ENCODE measurements at places on chromosomes 2 and 18.

DNA sequence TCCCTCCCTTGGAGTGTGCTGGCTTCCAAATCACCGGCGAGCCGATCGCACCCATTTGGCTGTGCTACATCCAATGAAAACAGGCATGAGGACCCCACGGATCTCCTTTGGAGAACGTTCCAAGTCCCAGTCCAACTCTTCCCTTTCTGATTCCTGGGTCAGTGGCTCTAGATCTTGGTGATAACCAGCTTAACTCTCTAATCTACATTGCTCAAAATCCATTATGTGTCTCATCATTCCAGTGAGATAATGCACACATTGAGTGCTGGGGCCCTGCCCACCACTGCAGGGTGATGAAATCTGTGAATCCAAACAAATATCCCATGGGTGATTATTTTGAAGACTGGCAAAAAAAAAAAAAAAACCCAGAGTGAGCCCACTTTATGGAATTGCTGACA is 232.7 kb upstream of the COPS8 start:
- H3K27ac ChIP-seq, result no peak overlapping the region
- H3K4me3 ChIP-seq, result no peak overlapping the region
- peaks cover 4% of the 10 kb centered on the region for H3K27me3 ChIP-seq
- peaks cover 11% of the 10 kb centered on the region for H3K4me1 ChIP-seq

DNA sequence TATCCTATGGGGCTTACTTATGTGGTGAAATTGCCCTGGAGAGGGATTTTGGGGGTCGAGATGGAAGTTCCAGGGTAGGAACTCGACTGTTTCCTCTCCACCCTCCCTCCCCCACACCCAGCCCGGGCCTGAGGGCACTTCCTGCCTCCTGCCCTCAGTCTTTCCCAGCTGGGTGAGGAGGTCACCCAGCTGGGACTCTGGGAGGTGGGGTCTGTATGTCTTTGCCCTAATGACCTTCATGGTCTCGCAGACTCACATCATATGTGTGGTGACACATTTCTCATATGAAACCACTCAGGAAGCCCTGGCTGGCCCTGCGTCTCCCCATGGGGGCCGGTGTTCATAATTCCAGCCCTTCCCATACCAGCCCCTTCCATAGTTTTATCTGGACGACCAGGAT is 12.4 kb downstream of the ATOH8 start:
- H3K27me3 ChIP-seq, result peaks cover 16% of the 10 kb centered on the region
- H3K4me3 ChIP-seq, result no peak overlapping the region
- H3K27ac ChIP-seq, result no peak overlapping the region
- no peak for DNase-seq

- no peak overlapping the region for H3K27ac ChIP-seq
- no peaks in the 10 kb centered on the region for H3K36me3 ChIP-seq
- H3K4me3 ChIP-seq, result no peak overlapping the region
- H3K27me3 ChIP-seq, result peaks cover 2% of the 10 kb centered on the region
- no peak for DNase-seq
- no peaks in the 10 kb centered on the region for H3K4me1 ChIP-seq
Measured at GRCh38 chr2:61707984-61708852, 145.6 kb downstream of the FAM161A start.

- H3K36me3 ChIP-seq, result no peaks in the 10 kb centered on the region
- H3K4me3 ChIP-seq, result no peak overlapping the region
- H3K4me1 ChIP-seq, result no peaks in the 10 kb centered on the region
- DNase-seq, result no peak
Measured at GRCh38 chr2:19255481-19255880, 102.9 kb downstream of the OSR1 start.

- peaks cover 24% of the 10 kb centered on the region for H3K4me1 ChIP-seq
- no peak overlapping the region for H3K4me3 ChIP-seq
- H3K27ac ChIP-seq, result peak overlapping the region; percentile 79
- H3K27me3 ChIP-seq, result no peaks in the 10 kb centered on the region
Measured at GRCh38 chr18:28063271-28063761, 113.6 kb downstream of the CDH2 start.

GRCh38 chr2:37117566-37117965 is 33.2 kb downstream of the GPATCH11 start:
- H3K4me3 ChIP-seq, result no peak overlapping the region
- no peak overlapping the region for H3K27ac ChIP-seq
- H3K27me3 ChIP-seq, result no peaks in the 10 kb centered on the region
- no peak for DNase-seq
- peaks cover 18% of the 10 kb centered on the region for H3K36me3 ChIP-seq

- H3K4me1 ChIP-seq, result peaks cover 2% of the 10 kb centered on the region
- H3K27me3 ChIP-seq, result peaks cover 2% of the 10 kb centered on the region
- no peak for DNase-seq
Measured at GRCh38 chr18:45280481-45281276, 334.6 kb upstream of the SLC14A2 start.

GRCh38 chr2:203583701-203584100 is 48.6 kb upstream of the RAPH1 start:
- H3K27me3 ChIP-seq, result no peaks in the 10 kb centered on the region
- H3K4me3 ChIP-seq, result no peak overlapping the region
- H3K36me3 ChIP-seq, result peaks cover 3% of the 10 kb centered on the region
- no peak for DNase-seq

- peaks cover 3% of the 10 kb centered on the region for H3K27me3 ChIP-seq
- no peak for DNase-seq
- no peak overlapping the region for H3K4me3 ChIP-seq
- H3K27ac ChIP-seq, result no peak overlapping the region
- H3K4me1 ChIP-seq, result peaks cover 8% of the 10 kb centered on the region
Measured at GRCh38 chr2:207833251-207833751, 63.6 kb upstream of the FZD5 start.

DNA sequence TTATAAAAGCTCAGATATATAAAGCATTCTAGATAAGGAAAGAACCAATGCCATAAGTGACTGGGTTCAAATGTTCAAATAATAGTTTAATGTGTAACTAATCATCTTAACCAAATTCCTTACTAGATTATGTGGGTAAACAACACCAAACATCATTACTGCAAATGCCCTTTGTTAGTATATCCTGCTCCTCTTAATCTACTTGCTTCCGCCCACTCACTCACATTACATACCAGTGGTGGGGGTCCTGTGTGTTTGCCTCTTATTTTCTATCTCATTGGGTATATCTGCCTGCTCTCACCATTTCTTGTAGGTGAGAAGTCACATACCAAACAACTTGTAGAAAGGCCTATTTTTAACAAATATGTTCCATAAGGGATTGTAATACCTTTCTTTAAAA is 562.1 kb downstream of the NRXN1 start:
- H3K4me1 ChIP-seq, result no peaks in the 10 kb centered on the region
- no peaks in the 10 kb centered on the region for H3K36me3 ChIP-seq
- no peak overlapping the region for H3K27ac ChIP-seq
- DNase-seq, result no peak

DNA sequence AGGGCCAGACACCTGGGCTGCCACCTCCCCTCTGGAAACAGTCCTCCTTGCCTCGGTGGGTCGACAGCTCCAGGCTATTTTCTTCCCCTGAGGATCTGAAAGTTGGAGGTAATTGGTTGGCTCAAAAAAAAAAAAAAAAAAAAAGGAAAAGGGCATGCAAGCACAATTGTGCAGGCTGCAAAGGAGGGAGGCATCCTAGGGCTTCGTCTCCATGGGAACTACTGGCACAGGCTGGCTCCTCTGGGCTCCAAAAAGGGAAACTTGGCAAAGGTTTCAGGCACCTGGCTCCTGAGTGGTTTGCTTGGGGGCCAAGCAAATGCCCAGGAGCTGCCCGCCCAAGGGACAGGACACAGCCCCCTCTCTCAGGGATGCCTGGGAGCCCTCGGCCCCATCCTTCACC is 1.1 kb upstream of the KCNIP3 start:
- H3K4me1 ChIP-seq, result peaks cover 3% of the 10 kb centered on the region
- no peak overlapping the region for H3K27ac ChIP-seq
- H3K4me3 ChIP-seq, result no peak overlapping the region
- no peaks in the 10 kb centered on the region for H3K36me3 ChIP-seq

GRCh38 chr2:85589982-85590791 is 5.4 kb upstream of the RNF181 start:
- H3K4me3 ChIP-seq, result peak overlapping the region; percentile 89
- DNase-seq, result peak; percentile 35
- peaks cover 20% of the 10 kb centered on the region for H3K27me3 ChIP-seq
- H3K36me3 ChIP-seq, result peaks cover 39% of the 10 kb centered on the region
- peaks cover 84% of the 10 kb centered on the region for H3K4me1 ChIP-seq

- H3K4me1 ChIP-seq, result no peaks in the 10 kb centered on the region
- H3K4me3 ChIP-seq, result no peak overlapping the region
- DNase-seq, result no peak
- H3K27ac ChIP-seq, result no peak overlapping the region
- no peaks in the 10 kb centered on the region for H3K36me3 ChIP-seq
Measured at GRCh38 chr2:156511122-156511521, 74.9 kb downstream of the GPD2 start.

GRCh38 chr18:50981381-50981780 is 13.5 kb downstream of the ELAC1 start:
- no peaks in the 10 kb centered on the region for H3K4me1 ChIP-seq

DNA sequence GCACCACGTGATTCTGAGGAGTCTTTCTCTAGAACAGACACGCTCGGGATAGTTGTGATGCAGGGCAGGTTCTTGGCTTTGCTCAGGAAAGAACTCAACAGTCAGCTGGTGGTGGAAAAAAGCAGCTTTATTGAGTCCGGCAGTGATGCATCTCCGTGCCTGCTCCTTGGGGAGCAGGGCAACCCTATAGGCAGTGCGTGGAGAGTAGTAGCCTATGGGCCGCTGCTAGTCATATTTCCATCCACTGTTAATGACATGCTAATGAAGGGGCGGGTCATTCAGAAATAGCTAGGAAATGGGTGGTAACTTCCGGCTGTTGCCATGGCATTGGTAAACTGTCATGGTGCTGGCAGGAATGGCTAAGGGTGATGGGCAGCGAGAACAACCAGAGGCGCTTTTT is 11.6 kb upstream of the ACKR3 start:
- H3K4me1 ChIP-seq, result no peaks in the 10 kb centered on the region
- peaks cover 4% of the 10 kb centered on the region for H3K27me3 ChIP-seq
- no peak overlapping the region for H3K27ac ChIP-seq

GRCh38 chr2:24820175-24820513 is 26.9 kb downstream of the CENPO start:
- peaks cover 12% of the 10 kb centered on the region for H3K4me1 ChIP-seq
- peaks cover 41% of the 10 kb centered on the region for H3K36me3 ChIP-seq
- H3K27me3 ChIP-seq, result peaks cover 1% of the 10 kb centered on the region
- no peak overlapping the region for H3K4me3 ChIP-seq
- no peak overlapping the region for H3K27ac ChIP-seq

- peaks cover 33% of the 10 kb centered on the region for H3K36me3 ChIP-seq
- no peak for DNase-seq
- H3K4me1 ChIP-seq, result peaks cover 3% of the 10 kb centered on the region
- no peak overlapping the region for H3K4me3 ChIP-seq
- peaks cover 8% of the 10 kb centered on the region for H3K27me3 ChIP-seq
Measured at GRCh38 chr2:241139531-241140444, 9.5 kb downstream of the PASK start.

DNA sequence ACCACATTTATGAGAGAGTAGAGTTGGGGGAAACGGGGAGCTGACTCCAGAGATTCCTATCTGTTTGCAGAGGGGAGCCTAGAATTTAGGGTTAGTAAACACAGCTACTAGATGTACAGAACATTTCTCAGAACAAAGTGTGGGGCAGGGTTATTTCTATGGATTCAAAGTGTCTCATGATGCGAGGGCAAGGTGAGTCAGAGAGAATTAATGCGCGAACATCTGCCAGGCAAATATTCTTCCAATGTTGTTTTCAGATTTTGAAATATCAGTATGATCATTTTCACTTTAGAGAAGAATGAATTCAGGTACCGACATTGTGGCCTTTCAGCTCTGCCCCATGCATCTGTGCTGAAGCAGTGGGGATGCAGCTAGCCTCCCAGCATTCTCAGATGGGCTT is 2.0 kb upstream of the DSEL start:
- peaks cover 7% of the 10 kb centered on the region for H3K27me3 ChIP-seq
- H3K36me3 ChIP-seq, result no peaks in the 10 kb centered on the region
- H3K27ac ChIP-seq, result no peak overlapping the region
- no peak overlapping the region for H3K4me3 ChIP-seq
- peaks cover 37% of the 10 kb centered on the region for H3K4me1 ChIP-seq
- DNase-seq, result no peak

DNA sequence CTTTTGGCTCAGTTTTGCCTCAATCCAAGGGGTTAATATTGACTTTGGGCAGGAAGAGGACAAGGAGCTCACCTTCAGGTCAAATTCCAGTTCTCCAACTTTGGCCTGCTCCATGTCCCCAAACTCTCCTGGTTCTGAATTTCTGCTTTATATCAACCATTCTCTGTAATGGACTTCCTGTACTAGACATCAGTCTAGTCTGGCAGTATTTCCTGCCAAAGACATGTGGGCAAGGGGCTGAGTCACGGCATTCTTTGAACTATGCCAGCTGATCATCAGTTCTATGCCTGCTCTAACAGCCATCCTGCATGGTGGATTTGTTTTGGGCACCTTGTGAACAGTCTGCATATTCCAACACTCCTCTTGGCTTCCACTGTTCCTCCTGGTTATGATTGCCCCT is 199.4 kb downstream of the ZEB2 start:
- H3K36me3 ChIP-seq, result no peaks in the 10 kb centered on the region
- no peaks in the 10 kb centered on the region for H3K27me3 ChIP-seq
- H3K27ac ChIP-seq, result no peak overlapping the region
- DNase-seq, result no peak
- no peak overlapping the region for H3K4me3 ChIP-seq

- H3K36me3 ChIP-seq, result no peaks in the 10 kb centered on the region
- peaks cover 5% of the 10 kb centered on the region for H3K27me3 ChIP-seq
- no peak overlapping the region for H3K27ac ChIP-seq
- no peak for DNase-seq
Measured at GRCh38 chr2:45172760-45173392, 163.6 kb upstream of the SIX2 start.

GRCh38 chr2:227163485-227163997 is 464 bp downstream of the COL4A4 start:
- H3K4me3 ChIP-seq, result peak overlapping the region; percentile 77
- peaks cover 21% of the 10 kb centered on the region for H3K27me3 ChIP-seq
- H3K27ac ChIP-seq, result no peak overlapping the region
- peaks cover 6% of the 10 kb centered on the region for H3K4me1 ChIP-seq
- no peaks in the 10 kb centered on the region for H3K36me3 ChIP-seq

DNA sequence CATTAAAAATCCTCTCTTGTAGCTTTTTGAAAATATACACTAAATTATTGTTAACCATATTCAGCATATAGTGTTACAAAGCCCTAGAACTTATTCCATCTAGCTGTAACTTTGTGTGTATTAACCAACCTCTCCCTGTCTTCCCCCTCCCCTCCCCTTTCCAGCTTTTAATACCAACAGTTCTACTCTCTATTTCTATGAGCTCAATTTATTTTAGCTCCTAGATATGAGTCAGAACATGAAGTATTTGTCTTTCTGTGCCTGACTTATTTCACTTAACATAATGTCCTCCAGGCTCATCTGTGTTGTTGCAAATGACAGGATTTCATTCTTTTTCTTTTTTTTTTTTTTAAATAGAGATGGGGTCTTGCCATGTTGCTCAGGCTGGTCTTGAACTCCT is 45.1 kb downstream of the GPD2 start:
- H3K4me1 ChIP-seq, result no peaks in the 10 kb centered on the region
- no peak overlapping the region for H3K4me3 ChIP-seq
- no peaks in the 10 kb centered on the region for H3K27me3 ChIP-seq
- no peak for DNase-seq

- no peak overlapping the region for H3K27ac ChIP-seq
- no peaks in the 10 kb centered on the region for H3K4me1 ChIP-seq
- DNase-seq, result no peak
- no peaks in the 10 kb centered on the region for H3K36me3 ChIP-seq
- H3K4me3 ChIP-seq, result no peak overlapping the region
- H3K27me3 ChIP-seq, result no peaks in the 10 kb centered on the region
Measured at GRCh38 chr2:217055624-217056023, 195.8 kb upstream of the TNP1 start.

GRCh38 chr2:231707625-231707926 is 749 bp upstream of the PTMA start:
- H3K27ac ChIP-seq, result peak overlapping the region; percentile 100
- peaks cover 13% of the 10 kb centered on the region for H3K36me3 ChIP-seq
- DNase-seq, result peak; percentile 52
- H3K27me3 ChIP-seq, result peaks cover 32% of the 10 kb centered on the region
- peak overlapping the region; percentile 96 for H3K4me3 ChIP-seq
- peaks cover 32% of the 10 kb centered on the region for H3K4me1 ChIP-seq
